ENCODE measurements at places on chromosomes 3 and 15. TPM values are rescaled to one million over a fixed set of nuclear protein-coding genes. Genes with fewer than 3 reads are reported as not detected.

C3orf85 gene
- polyA plus RNA-seq, result not detected

PPP2R3A gene
- 0.24 TPM for polyA plus RNA-seq

DNA sequence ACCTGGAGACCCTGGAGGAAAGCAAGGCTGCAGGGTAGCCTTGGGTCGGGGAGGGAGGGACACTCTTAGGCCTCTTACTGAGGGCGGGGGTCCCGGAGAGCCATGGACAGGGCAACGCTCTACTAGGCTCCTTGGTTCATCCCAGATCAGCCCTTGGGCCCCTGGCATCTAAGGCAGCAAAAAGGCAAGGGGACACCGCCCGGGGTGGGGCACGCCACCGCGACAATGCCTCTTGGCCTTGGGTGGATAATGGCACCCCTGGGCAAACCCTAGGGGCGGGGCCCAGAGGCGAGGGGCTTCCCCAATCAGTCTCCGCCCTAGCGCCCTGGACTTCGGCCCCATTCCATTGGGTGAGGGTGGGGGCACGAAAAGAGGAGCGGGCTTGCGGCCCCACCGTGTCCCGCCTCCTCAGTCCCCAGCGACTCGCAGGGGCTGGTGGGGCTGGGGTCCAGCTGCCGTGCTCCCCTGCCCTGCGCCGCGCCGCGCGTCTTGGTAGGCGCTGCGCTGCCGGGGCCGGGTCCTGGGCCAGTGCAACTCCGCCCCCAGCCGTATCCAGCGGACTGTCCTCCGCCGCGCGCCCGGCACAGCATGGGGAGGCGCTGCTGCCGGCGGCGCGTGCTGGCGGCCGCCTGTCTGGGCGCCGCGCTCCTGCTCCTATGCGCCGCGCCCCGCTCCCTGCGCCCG is at the start of gene CHST13:
CHST13 (plus strand) TSS at position 411 of the 684 bp plus-strand sequence; CDS start at position 589, 178 bp downstream.
- no peak within 1 kb of the TSS for H3K27ac ChIP-seq
- H3K4me1 ChIP-seq, result no peaks in the 10 kb centered on the region
- no peaks in the 10 kb centered on the region for H3K36me3 ChIP-seq

DNA sequence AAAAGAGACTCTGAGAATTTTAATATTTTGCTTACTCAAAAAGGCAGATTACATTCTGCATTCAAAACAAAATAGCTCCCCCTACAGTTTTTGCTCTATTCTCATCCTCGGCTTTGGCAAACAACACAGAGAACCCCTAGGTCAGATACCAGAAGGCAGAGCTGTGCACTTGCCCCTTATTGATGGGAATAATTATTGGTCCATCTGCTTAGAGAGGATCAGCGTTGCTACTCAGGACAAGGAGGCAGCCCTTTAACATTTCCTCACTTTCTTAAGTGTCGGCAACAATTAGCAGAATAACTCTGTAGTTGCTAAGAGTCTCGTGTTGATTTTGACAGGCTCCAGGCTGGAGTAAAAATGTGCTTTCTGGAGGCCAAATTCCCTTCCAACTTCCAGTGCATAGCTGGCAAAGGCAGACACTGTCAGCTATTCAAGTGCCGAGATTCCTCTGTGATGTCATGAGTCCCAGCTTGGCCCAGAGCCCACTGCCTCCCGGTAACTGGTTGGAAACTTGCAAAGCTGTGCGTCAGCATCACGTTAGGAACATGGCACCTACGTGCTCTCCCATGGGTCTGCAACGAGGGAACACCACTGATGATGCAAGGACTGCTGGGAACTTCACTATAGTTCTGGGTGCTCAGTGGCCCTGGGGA is 482.7 kb upstream of the ADAMTS9 start:
- no peaks in the 10 kb centered on the region for H3K36me3 ChIP-seq
- H3K4me1 ChIP-seq, result no peaks in the 10 kb centered on the region
- H3K27ac ChIP-seq, result no peak overlapping the region
- no peaks in the 10 kb centered on the region for H3K27me3 ChIP-seq
- DNase-seq, result no peak

- H3K36me3 ChIP-seq, result no peaks in the 10 kb centered on the region
- H3K27ac ChIP-seq, result no peak overlapping the region
- H3K4me3 ChIP-seq, result no peak overlapping the region
- no peak for DNase-seq
- no peaks in the 10 kb centered on the region for H3K27me3 ChIP-seq
- no peaks in the 10 kb centered on the region for H3K4me1 ChIP-seq
Measured at GRCh38 chr15:29968895-29969561, 113.7 kb upstream of the GOLGA8J start.

GOLGA8B gene
- 4.8 TPM for polyA plus RNA-seq

ARL14 gene
- not detected for polyA plus RNA-seq

GOLGA8J gene
- not detected for polyA plus RNA-seq

PPM1M gene
- polyA plus RNA-seq, result 85.3 TPM

C2CD4A gene
- not detected for polyA plus RNA-seq

OR5K4 gene
- not detected for polyA plus RNA-seq

Measured in CD4-positive, alpha-beta memory T cell (primary cell).